ENCODE measurements at places on chromosomes 16 and 17. TPM values are rescaled to one million over a fixed set of nuclear protein-coding genes. Genes with fewer than 3 reads are reported as not detected.

DNA sequence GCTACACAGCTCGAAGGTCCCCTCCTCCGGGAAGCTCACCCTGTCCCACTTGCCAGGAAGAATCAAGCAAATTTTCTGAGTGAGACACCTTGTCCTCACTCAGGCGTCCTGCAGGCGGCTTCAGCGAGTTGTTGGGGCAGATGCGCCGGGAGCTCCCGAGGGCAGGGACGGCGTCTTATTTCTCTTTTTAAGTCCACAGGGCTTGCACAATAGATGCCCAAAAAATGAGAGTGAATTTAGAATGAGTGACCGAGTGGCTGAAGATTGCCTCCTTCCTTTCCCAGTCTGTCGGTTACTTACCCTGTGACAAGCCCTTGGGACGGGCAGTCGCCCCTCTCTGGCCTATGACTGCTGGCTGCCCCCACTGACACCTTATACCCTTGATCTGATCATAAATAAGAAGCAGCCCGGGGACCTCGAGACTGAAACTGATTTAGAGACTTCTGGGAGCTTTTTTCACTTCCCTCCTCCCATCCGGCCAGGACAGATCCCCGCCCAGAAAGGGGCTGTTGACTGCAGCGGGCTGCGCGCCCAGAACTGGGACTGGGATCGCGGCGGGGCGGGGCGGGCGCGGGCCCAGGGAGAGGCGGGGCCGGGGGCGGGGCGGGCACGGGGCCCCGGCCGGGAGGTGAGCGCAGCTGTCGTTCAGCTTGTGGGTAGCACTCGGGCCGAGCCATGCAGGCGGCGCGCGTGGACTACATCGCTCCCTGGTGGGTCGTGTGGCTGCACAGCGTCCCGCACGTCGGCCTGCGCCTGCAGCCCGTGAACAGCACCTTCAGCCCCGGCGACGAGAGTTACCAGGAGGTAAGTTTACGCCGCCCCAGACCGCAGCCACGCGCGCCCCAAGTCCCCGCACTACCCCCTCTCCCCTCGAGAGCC, at the start of gene TTYH2:
Gene TTYH2 (plus strand): TSS at position 659 of the 879 bp plus-strand sequence. CDS start 17 bp downstream, at position 676.
- no peaks in the 10 kb centered on the region for H3K36me3 ChIP-seq
- H3K27me3 ChIP-seq, result no peaks in the 10 kb centered on the region
- H3K27ac ChIP-seq, result peak within 1 kb of the TSS; percentile 71
- H3K4me3 ChIP-seq, result peak within 1 kb of the TSS; percentile 44
- H3K4me1 ChIP-seq, result peaks cover 13% of the 10 kb centered on the region
- DNase-seq, result peak; percentile 94

- no peaks in the 10 kb centered on the region for H3K36me3 ChIP-seq
- no peaks in the 10 kb centered on the region for H3K27me3 ChIP-seq
- H3K27ac ChIP-seq, result no peak overlapping the region
- no peaks in the 10 kb centered on the region for H3K4me1 ChIP-seq
- H3K4me3 ChIP-seq, result no peak overlapping the region
Measured at GRCh38 chr17:74713171-74713755, 540 bp upstream of the CD300LF start.

- no peak for DNase-seq
- no peaks in the 10 kb centered on the region for H3K36me3 ChIP-seq
- no peaks in the 10 kb centered on the region for H3K4me1 ChIP-seq
- no peaks in the 10 kb centered on the region for H3K27me3 ChIP-seq
Measured at GRCh38 chr16:892536-893255, 78.1 kb downstream of the LMF1 start.

DNA sequence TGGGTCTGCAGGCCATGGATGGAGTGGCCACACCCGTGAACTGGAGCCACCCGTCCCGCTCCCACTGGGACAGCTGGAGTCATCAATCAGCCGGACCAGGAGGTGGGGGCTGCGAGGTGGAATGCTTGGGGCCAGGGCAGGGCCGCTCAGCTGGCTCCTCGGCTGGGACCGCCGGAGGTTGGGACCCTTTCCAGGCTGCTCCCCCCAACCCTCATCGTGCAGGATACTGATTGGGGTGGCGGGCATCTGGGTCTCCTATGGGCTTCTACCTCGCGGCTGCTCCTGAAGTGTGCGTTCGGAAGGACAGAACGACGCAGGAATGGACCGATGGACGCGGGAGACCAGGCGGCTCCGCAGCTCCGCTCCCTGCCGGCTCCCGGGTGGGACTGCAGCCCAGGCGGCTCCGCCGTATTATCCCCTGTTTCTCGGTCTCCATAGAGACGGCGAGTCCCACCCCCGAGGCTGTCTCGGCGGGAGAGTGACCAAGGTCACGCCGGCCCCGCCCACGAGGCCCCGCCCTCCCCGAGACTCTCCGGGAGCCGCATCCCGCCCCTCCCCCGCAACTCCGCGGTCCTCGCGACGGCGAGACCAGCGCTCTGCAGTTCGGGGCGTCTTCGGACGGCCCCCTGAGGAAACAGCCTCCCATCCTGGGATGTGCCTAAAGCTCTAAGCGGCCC, at the start of gene TPPP3:
Gene TPPP3 (minus strand): TSS at position 388 of the 677 bp plus-strand sequence. CDS start 2,387 bp downstream, outside the sequence.
- DNase-seq, result peak; percentile 75
- peaks cover 5% of the 10 kb centered on the region for H3K4me1 ChIP-seq
- no peaks in the 10 kb centered on the region for H3K36me3 ChIP-seq
- H3K27me3 ChIP-seq, result no peaks in the 10 kb centered on the region
- H3K27ac ChIP-seq, result peak within 1 kb of the TSS; percentile 19

The KCNJ18 gene
- not detected for total RNA-seq

DNA sequence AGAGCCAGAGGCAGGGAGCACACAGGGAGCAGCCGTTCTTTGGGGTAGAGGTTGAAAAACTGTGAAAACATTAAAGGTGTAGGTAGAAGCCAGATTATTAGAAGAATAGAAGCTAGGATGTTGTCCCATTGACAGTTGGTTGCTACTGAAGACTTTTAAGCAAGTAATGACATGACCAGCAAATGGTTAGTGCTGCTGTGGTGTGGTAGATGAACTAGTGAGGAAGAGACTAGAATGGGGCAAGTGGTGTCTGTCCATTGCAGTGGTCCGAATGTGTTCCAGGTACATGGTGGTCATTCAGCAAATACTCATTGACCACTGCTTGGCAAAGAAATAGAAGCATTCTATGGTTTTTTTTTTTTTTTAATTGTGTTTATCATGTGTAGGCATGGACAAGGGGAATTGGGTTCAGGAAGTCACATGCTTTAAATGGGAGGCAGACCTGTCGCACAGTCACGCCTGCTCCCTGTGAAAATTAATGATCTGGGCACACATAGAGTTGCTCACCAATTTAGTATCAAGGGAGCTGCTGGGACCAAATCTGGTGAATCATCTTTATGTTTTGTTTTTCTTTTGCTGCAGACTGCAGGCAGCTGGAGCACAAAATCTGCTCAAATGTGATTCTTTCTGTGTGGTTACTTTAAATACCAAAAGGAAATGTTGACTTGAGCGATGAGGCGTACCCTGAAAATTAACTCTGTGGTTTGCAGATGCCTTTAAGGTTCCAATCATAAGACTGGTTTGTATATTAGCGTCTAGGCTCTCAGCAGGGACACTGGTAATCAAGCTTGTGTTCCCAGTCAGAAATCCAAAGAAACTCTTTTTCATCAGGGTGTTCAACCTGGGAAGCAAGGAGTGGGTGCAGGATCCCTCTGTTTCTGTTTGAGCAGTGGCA, 30.7 kb downstream of the YPEL2 start:
- no peak overlapping the region for H3K27ac ChIP-seq
- H3K36me3 ChIP-seq, result no peaks in the 10 kb centered on the region
- no peak for DNase-seq
- H3K4me3 ChIP-seq, result no peak overlapping the region

The SEPTIN1 gene
- total RNA-seq, result 0.81 TPM

GRCh38 chr16:87563022-87563421, 39.3 kb upstream of the JPH3 start:
- H3K27ac ChIP-seq, result no peak overlapping the region
- H3K4me1 ChIP-seq, result no peaks in the 10 kb centered on the region
- H3K4me3 ChIP-seq, result no peak overlapping the region
- H3K36me3 ChIP-seq, result no peaks in the 10 kb centered on the region
- no peaks in the 10 kb centered on the region for H3K27me3 ChIP-seq
- no peak for DNase-seq

DNA sequence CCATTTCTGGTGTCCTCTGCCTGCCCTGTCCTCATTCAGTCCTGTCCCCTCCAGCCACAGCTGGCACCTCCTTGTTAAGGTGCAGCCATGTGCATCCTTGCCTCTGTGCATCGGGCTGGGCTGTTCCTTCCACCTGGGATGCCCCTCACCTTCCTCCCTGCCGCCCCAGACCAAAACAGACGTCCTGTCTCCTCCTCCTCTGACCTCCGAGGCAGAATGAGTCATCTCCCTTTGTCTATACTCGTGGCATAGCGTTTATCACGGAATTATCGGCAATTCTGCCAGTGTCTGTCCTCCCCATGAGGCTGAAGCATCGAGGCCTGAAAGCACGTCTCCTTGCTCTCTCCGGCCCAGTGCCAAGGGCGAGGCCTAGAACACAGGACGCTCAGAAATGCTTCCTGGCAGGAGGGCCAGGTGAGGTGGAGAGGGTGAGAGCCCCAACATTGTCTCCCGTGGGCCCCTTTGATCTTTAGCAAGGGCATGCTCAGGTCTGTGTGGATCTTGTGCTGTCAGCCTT, 4.6 kb downstream of the RAI1 start:
- no peak overlapping the region for H3K27ac ChIP-seq
- no peaks in the 10 kb centered on the region for H3K36me3 ChIP-seq
- no peak overlapping the region for H3K4me3 ChIP-seq
- H3K4me1 ChIP-seq, result peaks cover 5% of the 10 kb centered on the region

The SCARF1 gene
- 8.8 TPM for total RNA-seq

The SULT1A4 gene
- 0.91 TPM for total RNA-seq

DNA sequence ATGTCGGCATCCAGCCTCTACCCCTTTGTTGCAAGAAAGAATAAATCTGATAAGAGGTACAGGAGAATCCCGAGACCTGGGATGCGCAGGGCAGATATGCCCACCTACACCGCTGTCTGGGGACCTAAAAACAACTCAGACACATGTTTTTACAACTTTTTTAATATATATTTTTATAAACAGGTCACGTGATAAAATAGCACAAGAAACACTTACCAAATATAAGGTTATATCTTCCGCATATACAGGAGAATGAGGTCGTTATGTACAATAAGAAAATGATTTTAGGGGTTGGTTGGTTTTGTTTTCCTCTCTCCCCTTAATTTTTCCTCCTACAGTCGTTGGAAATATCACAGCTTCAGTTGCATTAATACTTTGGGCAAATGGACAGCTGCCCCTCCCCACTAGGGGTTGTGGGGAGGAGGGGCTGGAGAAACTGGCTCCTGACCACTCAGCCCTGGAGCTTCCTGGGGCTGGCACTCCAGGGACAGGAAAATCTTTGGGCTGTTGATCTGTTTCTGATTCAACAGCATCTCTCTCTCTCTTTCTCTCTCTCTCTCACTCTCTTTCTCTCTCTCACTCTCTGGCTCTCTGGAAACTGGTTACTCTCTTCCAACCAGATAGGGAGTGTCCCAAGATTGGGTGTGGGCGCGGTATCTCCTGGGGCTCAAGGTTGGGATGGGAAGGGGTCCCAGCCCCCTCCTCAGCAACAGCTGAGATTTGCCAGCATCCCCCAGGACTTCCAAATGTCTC, 2.3 kb upstream of the WDR24 start:
- H3K36me3 ChIP-seq, result no peaks in the 10 kb centered on the region
- peaks cover 10% of the 10 kb centered on the region for H3K27me3 ChIP-seq
- no peak overlapping the region for H3K27ac ChIP-seq
- DNase-seq, result no peak
- H3K4me1 ChIP-seq, result no peaks in the 10 kb centered on the region
- H3K4me3 ChIP-seq, result no peak overlapping the region

DNA sequence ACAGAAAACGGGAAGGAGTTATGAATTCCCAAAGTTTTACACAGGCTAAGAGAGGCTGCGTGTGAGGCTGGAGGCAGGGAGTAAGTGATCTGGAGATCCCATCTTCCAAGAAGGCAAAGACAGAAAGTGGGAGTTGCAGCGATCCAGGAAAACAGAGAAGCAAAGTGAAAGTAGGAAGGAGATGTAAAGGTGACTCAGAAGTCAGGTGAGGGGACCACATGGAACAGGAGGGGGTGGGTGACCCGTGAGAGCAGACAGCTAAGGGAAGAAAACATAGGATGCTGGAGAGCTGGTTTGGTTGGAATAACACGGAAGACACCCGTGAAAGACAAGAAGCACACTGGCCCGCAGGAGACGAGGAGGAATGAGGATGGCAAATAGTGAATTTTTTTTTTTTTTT, 1.3 kb downstream of the ALOX12 start:
- H3K36me3 ChIP-seq, result peaks cover 21% of the 10 kb centered on the region
- DNase-seq, result no peak
- no peaks in the 10 kb centered on the region for H3K4me1 ChIP-seq
- no peak overlapping the region for H3K27ac ChIP-seq
- H3K27me3 ChIP-seq, result no peaks in the 10 kb centered on the region
- H3K4me3 ChIP-seq, result no peak overlapping the region

GRCh38 chr17:9361188-9361955, 214.2 kb downstream of the STX8 start:
- DNase-seq, result peak; percentile 62
- H3K36me3 ChIP-seq, result no peaks in the 10 kb centered on the region
- H3K27ac ChIP-seq, result peak overlapping the region; percentile 67
- no peaks in the 10 kb centered on the region for H3K27me3 ChIP-seq
- no peaks in the 10 kb centered on the region for H3K4me1 ChIP-seq

The RAMP2 gene
- 1.9 TPM for total RNA-seq

The HID1 gene
- 3.5 TPM for total RNA-seq

- no peaks in the 10 kb centered on the region for H3K27me3 ChIP-seq
- no peaks in the 10 kb centered on the region for H3K4me1 ChIP-seq
- H3K4me3 ChIP-seq, result no peak overlapping the region
- no peak for DNase-seq
- H3K36me3 ChIP-seq, result no peaks in the 10 kb centered on the region
Measured at GRCh38 chr16:80743273-80743672, 61.1 kb downstream of the CDYL2 start.

DNA sequence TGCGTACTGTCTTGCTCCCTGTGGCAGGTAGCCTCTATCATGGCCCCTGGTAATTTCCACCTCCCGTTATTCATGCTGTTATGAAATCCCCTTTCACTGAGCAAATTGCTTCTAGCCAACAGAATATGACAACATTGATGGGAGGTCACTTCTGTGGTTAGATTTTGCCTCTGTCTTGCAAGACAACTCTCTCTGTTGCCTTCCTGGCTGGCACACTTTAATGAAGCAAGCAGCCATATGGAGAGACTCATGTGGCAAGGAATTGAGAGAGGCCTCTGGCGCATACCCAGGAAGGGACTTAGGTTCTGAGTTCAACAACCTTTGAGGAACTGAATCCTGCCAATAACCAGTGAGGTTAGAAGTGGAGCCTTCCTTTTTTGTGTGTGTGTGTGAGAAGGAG, 51.8 kb upstream of the GPRC5B start:
- H3K36me3 ChIP-seq, result no peaks in the 10 kb centered on the region
- H3K4me3 ChIP-seq, result no peak overlapping the region
- H3K27ac ChIP-seq, result no peak overlapping the region
- DNase-seq, result no peak

The BEAN1 gene
- 0.09 TPM for total RNA-seq

- no peak for DNase-seq
- H3K27ac ChIP-seq, result no peak overlapping the region
- H3K27me3 ChIP-seq, result no peaks in the 10 kb centered on the region
- H3K36me3 ChIP-seq, result no peaks in the 10 kb centered on the region
- peaks cover 19% of the 10 kb centered on the region for H3K4me1 ChIP-seq
Measured at GRCh38 chr16:89696670-89697128, 4.8 kb downstream of the SPATA2L start.

- no peak for DNase-seq
- H3K4me1 ChIP-seq, result no peaks in the 10 kb centered on the region
- no peak overlapping the region for H3K4me3 ChIP-seq
Measured at GRCh38 chr16:85544668-85545067, 68.5 kb upstream of the GSE1 start.

The AHSP gene
- 3.9 TPM for total RNA-seq

The DHRS7C gene
- total RNA-seq, result not detected
